Body of pancreas (tissue), 4 donors: ENCODE measurements at places on chromosomes 7 and 10.
A peak's percentile ranks its signal among the peaks of the same experiment; 100 is the strongest.

DNA sequence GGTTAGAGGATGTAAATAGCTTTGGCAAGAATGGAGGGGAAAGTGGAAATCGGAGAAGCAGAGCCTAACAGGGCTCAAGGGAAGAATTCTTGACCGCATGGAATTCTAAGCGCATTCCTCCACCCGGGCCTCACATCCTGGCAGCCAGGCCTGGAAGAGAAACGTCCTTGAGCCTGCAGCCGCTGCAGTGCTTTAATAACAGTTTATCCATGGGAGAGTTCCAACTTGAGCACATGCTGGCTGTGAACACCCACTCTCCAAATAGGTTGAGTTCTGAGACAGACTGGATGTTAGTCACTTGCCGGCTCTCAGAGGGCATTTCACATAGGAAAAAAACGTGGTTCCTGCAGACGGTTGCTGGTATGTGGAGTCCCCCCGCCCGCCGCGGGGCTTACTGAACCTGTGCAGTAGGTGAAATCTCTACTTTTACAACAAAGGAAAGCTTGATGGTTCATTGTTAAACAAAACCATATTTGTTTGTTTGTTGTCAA lies 61.4 kb upstream of the STEAP1B start:
- DNase-seq: peak; percentile 86

GRCh38 chr7:867001-867405 lies 9.4 kb upstream of the GET4 start:
- DNase-seq: peak; percentile 47

- DNase-seq: peak; percentile 26
These were observed 10.7 kb downstream of the CALD1 start for GRCh38 chr7:134789967-134790685.

- DNase-seq: no peak
These were observed 36.2 kb downstream of the VIPR2 start for GRCh38 chr7:159108491-159108890.

GRCh38 chr10:123517426-123517825 lies 148.7 kb upstream of the GPR26 start:
- no peak for DNase-seq

DNA sequence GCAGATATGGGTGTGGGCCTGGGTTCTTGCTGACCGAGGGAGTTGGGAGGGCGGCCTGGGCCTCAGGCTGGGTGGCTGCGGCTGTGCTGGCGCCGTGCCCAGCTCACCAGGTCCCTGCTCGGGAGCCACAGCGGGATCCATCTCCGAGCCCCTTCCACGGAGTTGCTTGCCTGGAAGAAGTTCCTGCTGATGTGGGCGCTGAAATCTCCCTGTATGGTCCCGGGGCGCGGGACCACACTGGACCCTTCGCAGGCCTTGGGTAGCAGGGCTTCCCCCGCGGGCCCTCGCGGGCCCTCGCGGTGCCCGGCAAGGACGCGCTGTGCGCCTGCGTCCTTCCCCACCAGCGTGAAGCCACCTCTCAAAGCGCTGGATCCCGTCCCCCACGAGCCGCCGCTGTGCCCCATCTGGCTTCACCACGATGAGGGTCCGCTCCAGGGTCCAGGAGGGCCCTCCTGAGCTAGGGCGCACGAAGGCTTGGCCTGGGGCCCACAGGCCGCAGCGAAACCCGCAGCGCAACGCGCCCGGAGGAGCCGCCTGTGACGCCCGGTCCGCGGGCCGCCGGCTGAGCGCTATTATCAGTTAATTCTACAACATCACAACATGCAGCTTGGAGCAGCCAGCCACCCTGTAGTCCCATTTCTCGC lies 31.5 kb downstream of the RAB19 start:
- peak; percentile 15 for DNase-seq

DNA sequence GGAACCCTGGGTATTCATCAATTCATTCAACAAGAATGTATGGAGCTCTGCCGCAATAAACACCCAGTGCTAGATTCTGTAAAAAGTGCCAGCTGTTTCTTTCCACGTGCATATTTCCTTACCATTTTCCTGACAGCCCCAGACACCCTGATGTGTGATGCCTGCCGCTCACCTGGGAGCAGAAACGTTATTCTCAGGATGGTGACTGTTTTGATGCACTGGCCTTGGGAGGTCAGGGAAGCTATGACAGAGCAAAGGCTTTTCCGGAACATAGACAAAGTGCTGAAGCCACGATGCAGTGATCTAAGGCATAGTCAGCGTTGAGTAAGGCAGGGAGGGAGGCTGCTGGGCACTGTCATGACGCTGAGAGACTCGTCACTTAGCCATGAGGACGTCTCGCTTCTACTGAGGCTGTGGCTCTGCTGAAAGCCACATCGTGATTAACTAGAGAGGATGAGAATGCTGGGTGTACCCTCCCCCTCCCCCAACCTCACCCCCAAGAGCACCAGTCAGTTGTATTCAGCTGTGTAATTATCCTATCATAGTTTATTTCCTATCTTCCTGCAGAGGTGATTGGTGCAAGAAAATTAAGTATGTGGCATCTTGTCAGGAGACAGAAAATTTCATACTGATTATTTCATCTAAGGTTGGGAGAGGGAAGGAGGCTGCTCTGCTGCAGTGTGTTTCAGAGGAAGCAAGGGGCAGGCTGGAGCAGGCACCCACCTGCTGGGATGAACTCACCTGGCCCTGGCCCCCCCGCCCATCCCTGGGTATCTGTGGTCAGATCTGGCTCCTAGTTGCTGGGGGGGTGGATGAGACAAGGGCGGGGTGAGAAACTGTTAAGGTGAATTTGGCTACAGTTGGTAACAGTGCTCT lies 48.8 kb upstream of the SMNDC1 start:
- no peak for DNase-seq

- DNase-seq: no peak
These were observed 446.0 kb downstream of the SUGCT start for GRCh38 chr7:40580776-40581175.

DNA sequence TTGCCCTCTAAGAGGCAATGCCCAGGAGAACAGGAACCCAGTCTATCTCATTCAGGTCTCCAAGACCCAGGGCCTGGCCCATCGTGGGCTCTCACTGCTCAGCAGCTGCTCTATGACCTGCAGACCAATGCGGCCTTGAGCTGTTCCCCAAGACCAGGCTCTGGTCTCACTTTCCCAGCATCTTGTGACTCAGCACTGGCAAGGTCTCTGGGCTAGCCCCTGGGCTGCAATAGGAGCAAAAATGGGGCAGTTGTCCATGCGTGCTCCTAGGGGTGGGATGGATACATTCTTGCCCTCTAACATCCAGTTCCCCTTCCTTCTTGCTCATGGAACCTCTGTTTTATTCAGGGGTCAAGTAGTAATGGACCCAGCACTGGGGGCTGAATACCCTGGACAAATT lies 13.5 kb downstream of the GCK start:
- no peak for DNase-seq

- DNase-seq: no peak
These were observed 1181.6 kb upstream of the SORCS1 start for GRCh38 chr10:108346066-108346465.

GRCh38 chr7:82729172-82730030 lies 285.8 kb upstream of the CACNA2D1 start:
- no peak for DNase-seq

- no peak for DNase-seq
These were observed 102.7 kb downstream of the PDGFA start for GRCh38 chr7:416761-417624.

DNA sequence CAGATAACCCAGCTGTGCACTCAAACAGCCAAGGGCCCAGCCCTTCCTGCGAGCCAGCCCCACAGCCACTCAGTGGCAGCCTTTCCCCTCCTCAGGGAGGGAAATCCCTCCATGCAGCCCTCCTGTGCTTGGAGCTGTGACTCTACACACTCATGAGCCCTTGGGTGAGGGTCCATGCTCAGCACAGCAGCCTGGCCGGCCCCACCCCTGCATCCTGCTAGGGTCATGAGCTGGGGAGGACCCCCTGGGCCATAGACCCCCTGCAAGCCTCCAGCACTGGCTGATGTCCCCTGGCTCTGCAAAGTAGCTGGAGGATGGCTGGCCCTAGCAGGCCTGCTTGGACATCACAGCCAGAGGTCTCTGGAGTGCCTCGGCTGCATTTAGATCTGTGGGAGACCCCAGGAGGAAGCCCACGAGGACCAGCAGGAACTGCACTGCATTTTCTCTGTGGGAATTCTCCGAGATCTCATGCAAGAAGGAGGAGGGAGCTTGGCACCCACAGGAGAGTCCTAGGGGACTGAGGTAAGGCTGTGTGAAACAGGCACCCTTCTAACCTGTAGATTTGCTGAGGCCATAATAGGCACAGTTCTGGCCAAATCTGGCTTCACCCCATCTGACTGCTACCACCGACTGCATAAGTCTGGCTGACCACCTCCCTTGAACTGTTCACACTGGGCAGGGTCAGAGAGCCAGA lies 17.4 kb downstream of the TMEM273 start:
- DNase-seq: no peak

DNA sequence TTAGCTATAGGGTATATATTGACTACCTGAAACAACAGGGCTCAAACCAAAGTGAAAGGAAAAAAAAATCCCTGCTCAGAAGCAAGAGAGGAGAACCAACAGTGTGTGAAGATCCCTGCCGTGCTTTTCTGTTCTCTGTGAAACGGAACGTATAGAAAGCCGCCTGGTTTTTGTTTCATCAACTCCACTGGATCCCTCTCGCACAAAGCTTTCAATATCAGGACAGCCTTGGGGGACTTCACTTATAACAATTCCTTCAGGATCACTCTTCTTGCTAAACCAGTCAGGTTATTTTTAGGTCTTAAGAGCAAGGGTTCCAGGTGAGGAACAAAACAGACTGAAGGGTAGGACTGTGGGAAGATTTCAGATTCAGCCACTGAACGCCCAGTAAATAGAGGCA lies 151.1 kb upstream of the CACNA2D1 start:
- no peak for DNase-seq

DNA sequence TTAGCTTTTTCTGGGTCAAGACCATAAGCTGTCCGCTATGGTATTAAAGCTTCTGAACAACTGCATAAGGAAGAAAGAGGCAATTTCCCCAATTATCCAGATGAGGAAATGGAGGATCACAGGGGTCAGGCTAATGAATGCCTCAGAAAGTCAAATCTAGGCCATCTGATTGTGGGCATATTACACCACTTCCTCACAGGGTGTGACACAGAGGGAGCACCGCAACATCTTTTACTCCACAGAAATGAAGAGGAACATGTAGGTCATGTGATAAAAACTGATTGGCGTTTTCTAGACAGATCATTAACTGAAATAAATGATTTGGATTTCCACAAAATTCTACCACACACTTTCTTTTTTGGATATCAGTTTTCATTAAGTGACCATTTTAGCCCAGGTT lies 384.4 kb downstream of the PARD3 start:
- no peak for DNase-seq

DNA sequence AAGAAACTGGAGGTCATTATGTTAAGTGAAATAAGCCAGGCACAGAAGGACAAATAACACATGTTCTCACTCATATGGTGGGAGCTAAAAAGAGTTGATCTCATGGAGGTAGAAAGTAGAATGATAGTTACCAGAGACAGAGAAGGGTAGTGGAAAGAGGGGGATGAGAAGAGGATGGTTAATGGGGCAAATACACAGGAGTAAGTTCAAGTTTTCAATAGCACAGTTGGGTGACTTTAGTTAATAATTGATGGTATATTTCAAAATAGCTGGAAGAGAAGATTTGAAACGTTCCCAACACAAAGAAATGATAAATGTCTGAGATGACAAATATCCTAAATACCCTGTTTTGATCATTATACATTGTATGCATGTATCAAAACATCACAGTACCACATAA lies 261.8 kb downstream of the THSD7A start:
- no peak for DNase-seq

- no peak for DNase-seq
These were observed 424.3 kb downstream of the RPS24 start for GRCh38 chr10:78457804-78458482.

GRCh38 chr7:108016841-108017775 lies 14.1 kb upstream of the LAMB1 start:
- no peak for DNase-seq

- DNase-seq: no peak
These were observed 95.8 kb downstream of the CACNA2D1 start for GRCh38 chr7:82347808-82348207.

- DNase-seq: peak; percentile 51
These were observed 178.0 kb downstream of the SRPK2 start for GRCh38 chr7:105210721-105211205.

- DNase-seq: no peak
These were observed 78.1 kb downstream of the USP6NL start for GRCh38 chr10:11533328-11533781.

DNA sequence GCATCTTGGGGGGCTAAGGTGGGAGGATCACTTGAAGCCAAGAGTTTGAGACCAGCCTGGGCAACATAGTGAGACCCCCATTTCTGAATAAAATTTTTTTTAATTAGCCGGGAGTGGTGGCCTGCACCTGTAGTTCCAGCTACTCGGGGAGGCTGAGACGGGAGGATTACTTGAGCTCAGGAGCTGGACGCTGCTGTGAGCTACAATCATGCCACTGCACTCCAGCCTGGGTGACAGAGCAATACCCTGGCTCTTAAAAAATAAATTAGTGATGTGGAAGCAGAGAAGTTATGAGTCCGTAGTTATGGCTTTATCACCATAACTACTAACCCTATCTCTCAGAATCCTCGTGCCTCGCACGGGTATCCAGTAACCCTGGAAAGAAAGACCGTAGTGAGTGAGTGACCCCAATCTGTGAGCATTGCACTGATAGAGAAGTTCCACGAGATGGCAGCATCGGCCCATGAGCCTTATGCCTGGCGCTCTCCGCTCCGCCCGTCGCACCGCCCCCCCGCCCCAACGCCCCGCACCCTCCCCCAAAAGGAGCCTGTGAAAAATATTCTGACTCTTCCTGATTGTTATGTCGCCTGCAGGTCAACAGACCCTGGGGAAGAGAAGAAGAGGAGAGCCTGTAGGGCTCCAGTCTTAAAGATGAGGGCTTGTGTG lies 4.9 kb upstream of the SLC29A3 start:
- DNase-seq: peak; percentile 60

- DNase-seq: no peak
These were observed 21.7 kb upstream of the ST8SIA6 start for GRCh38 chr10:17476073-17476472.

GRCh38 chr7:69597278-69598076 lies 798 bp upstream of the AUTS2 start:
- DNase-seq: peak; percentile 38

DNA sequence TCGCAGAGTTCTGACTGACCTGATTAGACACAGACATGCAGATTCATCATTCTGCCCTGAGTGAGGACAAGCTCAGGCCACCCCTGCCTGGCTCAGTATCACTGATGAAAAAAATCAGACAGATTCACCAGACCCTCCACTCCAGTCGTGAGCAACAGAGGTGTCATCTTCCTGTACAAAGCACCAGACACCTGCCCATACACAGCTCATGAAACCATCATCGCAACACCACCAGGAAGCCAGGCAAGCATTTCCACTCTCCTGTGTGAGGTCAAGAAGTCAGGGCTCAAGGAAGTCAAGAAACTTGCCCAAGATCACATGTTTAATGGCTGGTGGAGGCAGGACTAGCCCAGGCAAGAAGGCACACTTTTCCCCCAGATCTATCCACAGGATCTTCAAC lies 163.0 kb downstream of the CALN1 start:
- DNase-seq: no peak

- no peak for DNase-seq
These were observed 110.8 kb upstream of the PTN start for GRCh38 chr7:137454246-137454724.
